B cell (primary cell): ENCODE measurements at places on chromosomes 3 and 15. TPM values are rescaled to one million over a fixed set of nuclear protein-coding genes. Genes with fewer than 3 reads are reported as not detected.

- H3K4me3 ChIP-seq, result no peak overlapping the region
- H3K4me1 ChIP-seq, result no peaks in the 10 kb centered on the region
- no peaks in the 10 kb centered on the region for H3K27me3 ChIP-seq
- H3K36me3 ChIP-seq, result peaks cover 3% of the 10 kb centered on the region
- DNase-seq, result no peak
Measured at GRCh38 chr15:89680282-89680873, 1.2 kb upstream of the PLIN1 start.

- DNase-seq, result peak; percentile 18
- H3K27ac ChIP-seq, result no peak overlapping the region
- H3K4me3 ChIP-seq, result no peak overlapping the region
- peaks cover 6% of the 10 kb centered on the region for H3K4me1 ChIP-seq
- peaks cover 3% of the 10 kb centered on the region for H3K36me3 ChIP-seq
Measured at GRCh38 chr15:50302581-50302980, 37.1 kb upstream of the HDC start.

Gene SLC22A14
- not detected in 2 replicates for total RNA-seq

GRCh38 chr3:137335478-137335877 lies 377.7 kb downstream of the IL20RB start:
- H3K27me3 ChIP-seq, result no peaks in the 10 kb centered on the region
- DNase-seq, result no peak
- H3K4me3 ChIP-seq, result no peak overlapping the region
- H3K4me1 ChIP-seq, result no peaks in the 10 kb centered on the region

DNA sequence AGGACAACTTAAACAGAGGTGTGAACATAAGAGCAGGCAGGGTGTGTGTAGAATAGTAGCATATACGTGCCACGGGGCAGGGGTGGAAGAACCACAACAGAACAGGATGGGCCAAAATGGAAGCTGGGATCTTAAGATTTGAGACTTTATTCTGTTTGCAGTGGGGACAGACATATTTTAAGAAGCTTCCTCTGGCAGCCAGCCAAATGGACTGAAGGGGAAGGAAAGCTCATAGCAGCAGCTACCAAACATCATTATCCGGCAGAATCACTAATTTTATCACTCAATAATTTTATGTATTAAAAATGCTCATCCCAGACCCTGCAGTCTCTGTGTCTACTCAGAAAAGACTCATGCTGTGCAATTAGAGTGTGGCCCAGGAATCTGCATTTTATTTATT lies 130.9 kb upstream of the CTDSPL start:
- no peak for DNase-seq
- H3K27ac ChIP-seq, result no peak overlapping the region
- H3K4me1 ChIP-seq, result no peaks in the 10 kb centered on the region
- no peaks in the 10 kb centered on the region for H3K27me3 ChIP-seq
- no peak overlapping the region for H3K4me3 ChIP-seq

Gene ZMYND10
- 1.8 and 3.3 TPM in 2 replicates for total RNA-seq

GRCh38 chr3:107271787-107272387 lies 105.4 kb upstream of the CCDC54 start:
- H3K27ac ChIP-seq, result no peak overlapping the region
- H3K4me1 ChIP-seq, result no peaks in the 10 kb centered on the region
- no peaks in the 10 kb centered on the region for H3K36me3 ChIP-seq

Gene MAP1A
- 0.07 and 0.17 TPM in 2 replicates for total RNA-seq

Gene CCDC9B
- 1.6 and 2.8 TPM in 2 replicates for total RNA-seq

- DNase-seq, result peak; percentile 25
- H3K4me1 ChIP-seq, result no peaks in the 10 kb centered on the region
- H3K36me3 ChIP-seq, result no peaks in the 10 kb centered on the region
- H3K4me3 ChIP-seq, result no peak overlapping the region
Measured at GRCh38 chr3:36792342-36792741, 28.0 kb upstream of the DCLK3 start.

DNA sequence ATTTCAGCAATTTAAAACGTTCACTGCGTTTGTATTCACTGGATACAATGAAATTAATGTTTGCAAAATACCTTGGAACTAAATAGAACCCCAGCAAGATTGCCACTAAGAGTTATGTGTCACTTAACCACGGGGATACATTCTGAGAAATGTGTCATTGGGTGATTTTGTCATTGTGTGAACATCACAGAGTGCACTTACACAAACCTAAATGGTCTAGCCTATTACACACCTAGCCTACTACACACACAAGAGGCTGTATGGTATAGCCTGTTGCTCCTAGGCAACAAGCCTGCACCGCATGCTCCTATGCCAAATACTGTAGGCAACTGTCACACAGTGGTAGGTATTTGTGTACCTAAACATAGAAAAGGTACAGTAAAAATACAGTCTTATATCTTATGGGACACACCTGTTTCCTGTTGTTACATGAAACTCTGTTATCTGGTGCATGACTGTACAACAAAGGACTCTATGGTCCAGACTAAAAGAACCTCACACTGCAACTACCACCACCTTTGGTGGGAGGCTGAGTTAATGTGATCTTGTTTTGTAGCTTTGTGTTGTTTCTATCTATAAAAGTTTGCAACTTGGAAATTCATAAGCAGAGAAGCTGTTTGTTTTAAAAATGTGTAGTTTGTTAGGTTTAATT lies 92.2 kb upstream of the NTRK3 start:
- no peaks in the 10 kb centered on the region for H3K27me3 ChIP-seq
- no peak for DNase-seq
- H3K4me1 ChIP-seq, result no peaks in the 10 kb centered on the region
- no peaks in the 10 kb centered on the region for H3K36me3 ChIP-seq
- no peak overlapping the region for H3K27ac ChIP-seq

DNA sequence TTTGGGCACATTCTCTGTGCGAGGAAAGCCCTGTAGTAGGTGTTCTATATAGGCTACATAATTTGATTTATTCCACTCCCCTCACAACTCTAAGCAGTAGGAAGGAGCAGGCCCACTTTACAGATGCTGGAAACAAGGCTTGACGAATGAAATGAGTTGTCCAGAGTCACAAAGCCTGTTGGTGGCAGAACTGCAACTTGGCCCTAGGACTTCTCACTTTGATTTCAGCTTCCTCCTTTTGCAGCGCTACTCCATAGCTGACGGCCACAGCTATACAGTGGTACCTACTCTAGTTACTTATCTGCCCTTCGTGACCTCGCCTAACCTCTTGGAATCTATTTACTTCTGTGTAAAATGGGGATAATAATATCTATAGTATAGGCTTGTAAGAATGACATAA lies 2.5 kb upstream of the IRAK2 start:
- no peak overlapping the region for H3K27ac ChIP-seq
- no peak overlapping the region for H3K4me3 ChIP-seq
- DNase-seq, result peak; percentile 44
- H3K36me3 ChIP-seq, result no peaks in the 10 kb centered on the region

DNA sequence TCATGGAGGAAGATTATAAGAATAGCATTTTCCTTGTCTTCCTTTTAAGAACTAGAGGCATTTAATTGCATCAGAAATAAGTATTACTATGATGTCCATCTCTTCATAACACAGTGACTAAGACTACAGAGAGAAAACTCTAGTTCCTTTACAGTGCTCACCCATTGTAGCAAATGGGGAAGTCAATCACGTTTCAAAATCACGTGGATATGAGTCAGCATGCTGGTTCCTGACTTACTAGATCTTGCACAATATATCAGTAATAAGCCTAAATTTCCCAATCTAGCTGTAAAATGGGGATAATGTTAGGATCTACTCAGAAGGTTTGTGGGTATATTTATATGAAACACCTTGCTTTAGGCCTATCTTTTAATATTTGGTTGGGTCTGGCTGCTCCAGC lies 254.8 kb upstream of the EOMES start:
- H3K27ac ChIP-seq, result no peak overlapping the region
- H3K4me1 ChIP-seq, result no peaks in the 10 kb centered on the region
- H3K36me3 ChIP-seq, result no peaks in the 10 kb centered on the region

DNA sequence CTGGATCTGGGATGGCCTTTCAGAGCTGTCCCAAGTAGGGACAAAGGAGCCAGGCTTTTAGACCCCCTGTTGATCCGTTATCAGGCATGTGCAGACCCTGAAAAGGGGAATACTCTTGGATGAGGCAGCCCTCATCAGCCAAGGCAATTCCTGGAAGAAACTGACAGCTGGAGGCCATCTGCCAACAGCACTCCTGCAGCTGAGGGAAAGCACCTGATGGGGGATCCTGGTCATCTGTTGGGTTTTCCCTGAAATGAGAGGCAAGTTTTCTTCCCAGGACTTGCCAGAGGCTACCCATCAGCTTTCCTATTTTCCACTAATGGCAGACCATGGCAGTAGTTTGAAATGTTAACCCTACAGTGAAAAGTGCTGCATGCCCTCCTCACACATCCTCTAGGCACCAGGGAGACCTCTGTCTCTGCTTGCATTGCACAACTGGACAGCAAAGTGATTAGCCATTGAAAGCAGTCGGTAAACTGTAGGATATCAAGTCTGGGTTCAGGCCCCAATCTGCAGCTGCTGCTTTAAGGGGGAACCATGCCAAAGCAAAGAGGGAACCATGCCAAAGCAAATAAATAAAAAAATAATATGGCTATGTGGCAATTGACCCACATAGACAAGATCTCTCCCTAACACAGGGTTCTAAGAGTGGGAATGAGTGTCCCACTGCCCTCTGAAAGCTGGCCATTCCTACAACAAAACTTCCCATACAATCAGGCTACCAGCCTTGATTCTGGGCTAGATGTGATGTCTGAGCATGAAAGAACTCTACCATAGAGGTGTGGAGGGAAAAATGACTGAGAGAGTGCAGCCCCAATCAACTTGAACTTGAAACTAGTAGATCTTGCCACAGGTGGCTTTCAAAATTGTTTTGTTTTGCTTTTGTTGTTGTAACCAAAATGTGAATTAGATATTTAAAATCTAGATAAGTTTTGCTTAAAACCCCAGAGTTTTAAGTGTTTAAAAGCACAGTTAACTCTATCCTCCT lies 232.0 kb upstream of the STT3B start:
- no peaks in the 10 kb centered on the region for H3K27me3 ChIP-seq
- no peaks in the 10 kb centered on the region for H3K36me3 ChIP-seq
- H3K4me3 ChIP-seq, result no peak overlapping the region

DNA sequence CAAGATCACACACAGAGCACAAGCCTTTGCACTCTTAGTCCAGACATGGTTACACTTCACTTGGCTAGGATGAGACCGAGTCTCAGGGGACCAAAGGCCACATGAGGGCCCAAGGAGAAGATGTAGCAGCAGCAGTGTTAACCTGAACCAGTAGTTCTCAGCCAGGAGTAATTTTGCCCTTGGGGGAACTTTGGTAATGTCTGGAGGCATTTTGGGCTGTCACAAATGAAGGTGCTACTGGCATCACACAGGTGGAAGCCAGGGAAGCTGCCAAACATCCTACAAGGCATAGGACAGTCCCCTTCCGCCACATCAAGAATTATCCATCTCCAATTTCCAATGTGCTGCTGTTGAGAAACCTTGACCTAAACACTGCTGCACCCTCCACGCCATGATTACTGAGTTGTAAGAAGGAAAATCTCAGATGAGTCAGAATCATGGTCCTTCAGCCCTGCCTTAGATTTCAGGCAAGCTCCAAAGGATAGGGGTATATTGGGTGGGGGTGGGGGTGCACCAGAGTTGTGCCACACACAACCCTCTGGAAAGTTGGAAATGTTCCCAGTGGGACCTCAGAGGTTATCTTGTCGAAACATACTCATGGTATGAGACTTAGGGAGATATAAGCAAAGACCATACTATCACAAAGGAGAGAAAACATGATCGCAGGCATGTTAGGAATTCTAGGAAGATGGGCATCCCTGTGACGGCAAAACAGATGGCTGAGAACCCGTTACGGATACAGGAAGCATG lies 36.2 kb downstream of the SEMA5B start:
- H3K4me1 ChIP-seq, result no peaks in the 10 kb centered on the region
- peaks cover 8% of the 10 kb centered on the region for H3K27me3 ChIP-seq
- DNase-seq, result no peak

GRCh38 chr3:140573011-140573410 lies 104.9 kb upstream of the TRIM42 start:
- H3K4me1 ChIP-seq, result no peaks in the 10 kb centered on the region
- H3K36me3 ChIP-seq, result no peaks in the 10 kb centered on the region
- H3K27me3 ChIP-seq, result no peaks in the 10 kb centered on the region
- no peak overlapping the region for H3K27ac ChIP-seq
- H3K4me3 ChIP-seq, result no peak overlapping the region

GRCh38 chr3:99324636-99325203 lies 313.7 kb upstream of the COL8A1 start:
- H3K4me1 ChIP-seq, result no peaks in the 10 kb centered on the region
- no peak for DNase-seq
- no peaks in the 10 kb centered on the region for H3K36me3 ChIP-seq
- H3K27ac ChIP-seq, result no peak overlapping the region
- H3K27me3 ChIP-seq, result no peaks in the 10 kb centered on the region
